ENCODE measurements at places on chromosomes 12 and 14. TPM values are rescaled to one million over a fixed set of nuclear protein-coding genes. Genes with fewer than 3 reads are reported as not detected.
A peak's percentile ranks its signal among the peaks of the same experiment; 100 is the strongest.

Gene LRP6
- total RNA-seq = 55.8 TPM

Gene TAS2R14
- 2.5 TPM for total RNA-seq

Gene REM2
- total RNA-seq = 0.41 TPM

Gene ARID2
- 30.2 TPM for total RNA-seq

Gene GTF2H3
- 21.8 TPM for total RNA-seq

Gene OVCH1
- 2.0 TPM for total RNA-seq

GRCh38 chr12:123229051-123229450, 3.9 kb downstream of the MPHOSPH9 start:
- no peak for DNase-seq

DNA sequence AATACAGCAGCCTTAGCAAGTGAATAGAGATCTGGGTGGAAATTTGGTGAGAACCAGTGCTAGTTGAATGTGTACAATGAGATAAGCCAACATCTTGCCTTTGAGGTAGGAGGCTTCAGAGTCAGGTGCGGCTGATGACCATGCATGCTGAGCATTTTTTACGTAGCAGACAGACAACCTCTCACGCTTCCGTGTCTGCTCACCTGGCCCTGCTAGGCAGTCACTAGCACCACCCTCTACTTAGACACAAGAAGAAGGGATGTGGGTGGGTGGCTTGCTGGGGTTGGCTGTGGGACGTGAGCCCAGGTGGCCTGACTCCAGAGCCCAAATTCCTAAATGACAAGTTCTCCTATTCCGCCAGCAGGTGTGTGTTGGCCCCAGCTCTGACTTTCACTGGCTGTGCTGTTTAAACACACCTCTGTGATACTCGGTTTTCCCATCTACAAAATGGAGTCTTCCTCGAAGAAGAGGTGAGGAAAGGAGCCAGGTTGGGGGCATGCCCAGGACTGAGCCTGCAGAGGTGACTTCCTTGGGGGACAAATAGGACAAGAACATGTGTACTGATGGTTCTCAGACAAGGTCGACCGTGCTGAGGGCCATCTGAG, 57.8 kb upstream of the BCL11B start:
- DNase-seq = peak; percentile 36

DNA sequence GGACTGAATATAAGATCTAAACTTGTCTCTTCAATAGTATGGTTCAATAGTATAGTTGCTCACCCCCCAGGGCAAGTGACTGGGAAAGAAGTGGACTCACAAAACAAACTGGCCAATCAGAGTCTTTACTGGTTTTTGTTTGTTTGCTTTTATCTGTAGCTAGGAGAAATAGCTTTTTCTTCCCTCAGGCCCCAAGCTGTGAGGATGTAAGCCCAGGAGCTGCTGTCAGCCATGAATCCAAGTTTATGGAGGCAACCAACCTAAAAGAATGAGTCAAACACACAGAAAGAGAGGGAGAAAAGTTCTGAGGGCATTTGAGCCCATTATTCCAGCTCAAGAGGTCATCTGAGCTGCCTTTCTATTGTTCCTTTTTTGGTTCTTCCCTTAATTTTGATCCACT, 375.3 kb downstream of the BCAT1 start:
- DNase-seq = no peak

GRCh38 chr12:32519047-32519446, 119.7 kb downstream of the FGD4 start:
- DNase-seq = no peak

DNA sequence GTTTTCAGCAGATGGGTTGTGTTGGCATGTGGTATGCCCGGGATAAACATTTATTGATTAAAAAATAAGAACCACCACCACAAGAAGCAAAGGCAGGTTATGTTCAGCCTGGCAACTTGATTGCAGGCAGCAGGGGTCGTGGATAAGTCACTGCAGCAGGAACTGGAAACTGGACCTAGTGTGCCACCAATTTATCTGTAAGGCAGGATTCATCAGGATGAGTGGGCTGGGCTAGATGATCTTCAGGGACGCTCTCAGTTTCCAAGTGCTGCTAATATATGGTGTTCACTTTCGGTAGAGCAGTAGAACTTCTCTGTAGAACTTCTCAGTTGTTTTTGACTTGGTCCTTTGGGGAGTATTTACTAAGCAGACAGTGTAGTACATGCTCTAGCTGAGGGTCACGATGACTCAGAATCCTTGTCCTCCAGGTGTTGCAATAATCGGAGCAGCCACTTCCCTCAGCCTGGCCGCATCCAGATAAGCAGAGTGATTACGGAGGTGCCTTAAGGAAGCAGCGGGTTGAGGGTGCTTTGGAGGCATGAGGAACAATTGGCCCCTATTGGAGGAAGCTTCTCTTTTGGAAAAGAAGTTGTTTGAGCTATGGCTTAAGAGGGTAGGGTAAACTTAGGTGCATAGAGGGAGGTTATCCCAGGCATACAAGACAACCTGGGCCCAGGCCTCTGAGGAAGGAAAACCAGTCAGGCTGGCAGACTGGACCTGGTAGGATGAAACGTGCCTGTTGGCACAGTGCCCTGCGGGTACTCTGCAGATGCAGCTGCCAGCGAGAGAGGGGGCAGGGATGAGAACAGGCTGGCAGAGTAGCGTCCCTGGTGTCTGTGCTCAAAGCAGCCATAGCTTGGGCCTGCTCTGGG, 104.0 kb downstream of the GPR135 start:
- DNase-seq = peak; percentile 79

DNA sequence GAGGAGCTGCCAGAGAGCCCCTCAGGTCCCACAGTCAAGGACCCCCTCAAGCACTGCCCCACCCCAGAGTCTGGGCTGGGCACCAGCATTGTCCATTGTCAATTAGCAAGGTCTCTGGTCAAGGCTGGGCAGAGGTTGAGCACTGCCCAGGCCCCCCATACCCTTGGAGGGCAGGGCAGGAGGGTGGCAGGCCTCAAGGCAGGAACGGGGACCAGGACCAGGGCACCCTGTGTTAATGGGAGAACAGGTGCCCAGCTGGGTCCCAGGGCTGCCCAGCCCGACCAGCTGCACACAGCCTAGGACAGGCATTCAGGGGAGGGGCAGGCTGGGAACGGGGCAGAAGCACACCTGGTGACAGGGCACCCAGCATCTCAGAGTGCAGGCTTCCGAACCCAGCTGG, 18.4 kb downstream of the SIVA1 start:
- DNase-seq = no peak

GRCh38 chr12:30726647-30727046, 28.1 kb downstream of the CAPRIN2 start:
- no peak for DNase-seq

- DNase-seq = no peak
Measured at GRCh38 chr12:32920506-32921085, 24.0 kb upstream of the PKP2 start.

GRCh38 chr12:52900896-52901714, 3.8 kb downstream of the KRT8 start:
- no peak for DNase-seq

DNA sequence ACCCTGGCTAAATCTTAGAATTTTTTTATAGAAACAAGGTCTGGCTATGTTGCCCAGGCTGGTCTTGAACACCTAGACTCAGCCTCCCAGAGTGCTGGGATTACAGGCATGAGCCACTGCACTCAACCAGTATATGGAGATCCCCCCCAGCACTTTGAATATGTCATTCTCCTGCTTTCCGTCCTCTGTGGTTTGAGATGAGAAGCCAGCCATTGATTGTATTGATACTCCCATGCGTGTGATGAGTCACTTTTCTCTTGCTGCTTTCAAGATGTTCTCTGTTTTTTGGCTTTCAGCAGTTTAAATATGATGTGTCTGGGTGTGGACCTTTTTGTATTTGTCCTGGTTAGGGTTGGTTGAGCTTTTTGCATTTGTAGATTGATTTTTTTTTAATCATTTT, 75.2 kb upstream of the DNM1L start:
- no peak for DNase-seq

DNA sequence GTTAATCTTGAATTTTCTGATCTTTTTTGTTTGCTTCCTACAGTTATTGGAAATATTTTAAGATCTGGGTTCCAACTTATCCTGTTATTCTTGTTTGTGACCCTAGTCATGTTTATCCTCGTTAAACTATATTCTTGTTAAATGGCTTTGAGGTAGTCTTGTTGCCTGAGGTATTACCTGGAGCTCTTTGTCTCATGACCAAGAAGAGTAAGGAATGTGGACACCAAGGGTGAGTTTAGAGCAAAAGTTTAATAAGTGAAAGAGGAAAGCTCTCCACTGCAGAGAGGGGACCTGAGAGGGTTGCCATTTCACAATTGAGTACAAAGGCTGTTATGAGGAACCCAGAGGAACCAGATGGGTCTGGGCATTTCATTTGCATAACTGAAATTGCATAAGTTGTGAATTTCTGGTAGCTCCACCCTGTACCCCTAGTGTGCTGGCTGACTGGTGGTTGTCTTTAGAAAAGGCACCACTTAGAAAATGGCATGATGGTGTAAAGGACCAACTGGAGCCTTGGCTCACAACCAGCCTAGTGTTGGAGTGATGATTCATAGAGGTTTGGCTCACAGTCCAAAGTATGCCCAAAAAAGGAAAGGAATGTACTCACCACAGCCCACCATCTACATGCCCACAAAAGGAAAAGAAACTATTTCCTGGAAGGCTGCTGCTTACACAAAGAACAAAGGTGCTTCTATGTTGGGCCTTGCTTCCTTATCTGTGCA, 36.7 kb upstream of the RESF1 start:
- DNase-seq = no peak

DNA sequence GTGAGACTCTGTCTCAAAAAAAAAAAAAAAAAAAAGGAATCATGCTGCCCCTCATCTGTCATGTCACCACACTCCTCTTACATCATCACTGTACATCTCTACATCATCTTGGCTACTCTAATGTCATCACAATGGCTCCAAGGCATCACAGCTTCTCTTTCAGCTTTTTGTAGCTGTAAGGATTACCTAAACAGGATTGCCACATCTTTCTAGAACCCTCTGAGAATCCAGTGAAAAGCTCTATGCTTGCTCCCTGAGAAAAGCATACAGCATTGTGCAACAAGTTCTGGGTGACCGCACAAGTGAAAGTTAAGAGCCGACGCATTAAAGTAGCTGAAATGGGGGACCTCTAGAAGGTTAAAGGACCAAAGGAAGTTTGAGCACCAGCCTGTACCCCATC, 272.5 kb downstream of the C12orf50 start:
- DNase-seq = no peak

DNA sequence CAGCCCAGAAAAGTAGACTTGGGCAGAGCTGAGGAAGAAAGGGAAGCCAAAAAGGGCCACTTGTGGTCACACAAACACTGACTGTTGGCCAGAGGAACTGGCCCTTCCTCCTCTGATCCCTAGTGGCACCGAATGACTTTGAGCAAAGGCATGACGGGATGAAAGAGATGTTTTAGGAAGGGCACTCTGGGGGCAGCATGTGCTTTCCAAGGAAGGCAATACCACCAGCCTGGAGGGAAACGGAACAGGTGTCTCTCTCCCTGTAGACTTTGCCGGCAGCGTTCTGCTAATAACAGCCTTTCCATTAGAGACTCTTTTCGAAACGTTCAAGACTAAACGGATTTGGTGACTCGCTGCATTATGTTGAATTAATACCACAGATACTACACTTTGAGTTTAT, 12.3 kb upstream of the FBXO21 start:
- no peak for DNase-seq

DNA sequence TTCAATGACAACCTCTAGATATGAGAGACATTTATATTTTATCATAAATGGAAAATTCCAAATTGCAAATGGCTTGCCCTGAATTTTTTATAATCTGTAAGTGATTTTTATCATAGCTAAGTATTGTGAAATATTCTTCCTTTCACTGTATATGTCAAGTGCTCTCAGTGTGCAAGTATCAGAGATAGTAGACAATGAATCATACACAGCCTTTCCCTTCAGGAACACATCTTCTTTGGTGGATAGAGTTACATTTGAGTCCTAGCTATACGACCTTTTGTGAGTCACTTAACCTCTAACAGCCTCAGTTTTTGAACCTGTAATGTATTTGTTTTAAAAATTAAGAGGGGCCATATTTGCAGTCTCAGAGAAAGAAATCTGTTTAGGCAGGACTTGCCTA, 350.7 kb upstream of the SEL1L start:
- DNase-seq = no peak

DNA sequence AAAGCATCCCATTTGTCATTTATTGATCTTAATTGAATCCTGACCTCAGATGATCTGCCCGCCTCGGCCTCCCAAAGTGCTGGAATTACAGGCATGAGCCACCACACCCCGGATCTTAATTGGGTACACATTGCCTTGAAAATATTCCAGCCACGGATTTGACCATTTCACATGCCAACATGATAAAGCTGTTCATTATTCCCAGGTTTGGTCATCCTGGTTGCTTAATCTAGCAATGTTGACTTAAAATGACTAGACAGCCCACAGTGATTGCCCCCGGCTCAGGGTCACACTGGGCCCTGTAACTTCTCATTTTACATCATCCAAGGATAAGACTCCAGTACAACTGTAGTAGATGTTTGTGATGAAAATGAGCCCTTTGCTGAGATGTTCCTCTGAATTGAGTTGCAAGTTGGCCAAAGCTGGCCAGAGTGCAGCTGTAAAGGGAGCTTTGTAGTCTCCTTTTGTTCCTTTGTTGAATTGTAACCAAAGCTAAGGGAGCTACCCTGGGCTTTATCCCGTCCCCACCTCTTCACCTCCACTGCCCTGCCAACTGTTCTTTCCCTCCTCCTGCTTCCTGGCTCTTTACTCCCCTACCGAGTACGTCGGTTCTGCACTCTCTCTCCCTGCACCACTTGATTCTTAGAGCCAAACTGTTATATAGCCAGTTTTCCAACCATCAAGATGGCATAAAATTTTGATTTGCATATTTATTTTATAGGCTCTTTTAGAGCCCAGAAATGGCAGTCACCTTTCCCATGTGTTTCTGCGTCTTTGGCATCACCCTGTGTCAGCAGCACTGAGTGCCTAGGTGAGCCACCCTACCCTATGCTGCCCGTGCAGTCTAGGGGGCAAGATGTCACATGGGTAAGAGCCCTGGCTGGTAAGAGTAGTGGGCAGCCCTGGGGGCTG, 141.3 kb upstream of the HIF1A start:
- no peak for DNase-seq

DNA sequence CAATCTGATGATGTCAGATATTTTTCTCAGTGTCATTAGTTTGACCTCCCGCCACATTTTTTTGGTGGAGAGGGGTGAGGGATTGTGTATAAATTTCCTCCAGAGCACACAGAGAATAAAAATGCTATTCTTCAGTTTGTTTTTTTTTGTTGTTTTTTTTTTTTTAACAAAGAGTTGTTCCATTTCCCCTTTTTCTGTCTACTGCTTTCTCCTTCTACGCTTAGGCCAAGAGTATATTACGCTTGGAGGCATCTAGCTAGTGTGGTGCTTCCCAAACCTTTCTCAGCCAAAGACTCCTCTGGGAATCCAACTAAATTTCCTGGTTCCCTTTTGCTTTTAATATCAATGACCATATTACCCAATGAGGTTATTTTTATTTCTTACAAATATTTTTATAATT, 465.6 kb downstream of the ZFP36L1 start:
- DNase-seq = no peak

DNA sequence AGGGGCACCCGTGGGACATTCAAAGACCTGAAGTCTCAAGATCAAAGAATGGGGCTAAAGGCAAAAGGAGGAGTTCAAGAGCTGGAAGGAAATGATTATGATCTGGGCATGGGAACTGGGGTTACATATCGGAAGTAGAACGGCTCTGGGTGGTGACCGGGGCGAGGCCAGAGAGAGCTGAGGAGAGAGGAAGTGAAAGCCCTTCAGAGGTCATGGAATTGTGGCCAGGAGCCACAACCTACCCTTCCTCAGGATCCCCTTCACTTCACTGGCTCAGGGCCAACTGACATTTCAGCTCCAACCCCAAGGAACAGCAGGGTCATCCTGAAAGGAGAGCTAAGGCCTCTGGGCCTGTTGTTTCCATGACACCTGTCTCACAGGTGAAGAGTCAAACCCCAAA, 57.8 kb downstream of the GALNT16 start:
- peak; percentile 71 for DNase-seq
